ENCODE measurements at places on chromosomes 16 and 17.

DNA sequence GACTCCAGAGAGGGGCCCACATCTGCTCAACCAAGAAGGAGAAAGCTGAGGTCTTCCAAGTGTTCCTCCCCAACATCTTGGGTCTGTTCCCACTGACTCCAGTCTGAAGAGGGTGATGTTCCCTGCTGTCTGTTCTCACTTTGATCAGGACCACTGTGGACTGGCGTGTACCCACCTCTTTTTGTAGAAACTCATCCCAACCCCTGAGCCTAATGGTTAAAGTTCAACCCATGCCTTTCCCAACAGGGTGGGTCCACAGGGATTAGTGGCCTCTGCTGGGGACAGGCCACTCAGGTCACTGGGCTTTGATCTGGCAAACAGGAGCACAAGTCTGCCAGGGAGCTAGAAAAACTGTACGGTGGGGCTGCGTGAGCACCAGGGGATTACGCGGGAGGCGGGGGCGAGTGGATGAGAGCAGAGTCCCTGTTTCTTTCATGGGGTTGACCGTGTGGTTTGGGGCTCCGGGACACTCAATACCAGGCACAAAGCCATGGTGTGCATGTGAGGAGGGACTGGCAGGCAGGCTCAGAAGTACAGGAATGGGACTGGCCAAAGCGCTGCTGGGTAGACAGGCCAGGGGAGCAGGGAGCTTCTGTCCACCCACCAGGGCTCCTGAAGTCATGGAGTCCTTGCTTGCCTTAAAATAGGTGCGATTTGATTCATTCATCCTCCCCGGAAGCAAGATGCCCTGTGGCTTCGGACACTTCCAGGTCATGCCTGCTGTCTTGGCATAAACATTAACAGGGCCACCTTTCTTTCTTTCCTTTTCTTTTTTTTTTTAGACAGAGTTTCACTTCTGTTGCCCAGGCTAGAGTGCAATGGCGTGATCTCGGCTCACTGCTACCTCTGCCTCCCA lies at the start of gene CA5A:
Gene CA5A (minus strand): TSS at position 155 of the 856 bp plus-strand sequence. CDS start 79 bp downstream, at position 76.
- DNase-seq = no peak

DNA sequence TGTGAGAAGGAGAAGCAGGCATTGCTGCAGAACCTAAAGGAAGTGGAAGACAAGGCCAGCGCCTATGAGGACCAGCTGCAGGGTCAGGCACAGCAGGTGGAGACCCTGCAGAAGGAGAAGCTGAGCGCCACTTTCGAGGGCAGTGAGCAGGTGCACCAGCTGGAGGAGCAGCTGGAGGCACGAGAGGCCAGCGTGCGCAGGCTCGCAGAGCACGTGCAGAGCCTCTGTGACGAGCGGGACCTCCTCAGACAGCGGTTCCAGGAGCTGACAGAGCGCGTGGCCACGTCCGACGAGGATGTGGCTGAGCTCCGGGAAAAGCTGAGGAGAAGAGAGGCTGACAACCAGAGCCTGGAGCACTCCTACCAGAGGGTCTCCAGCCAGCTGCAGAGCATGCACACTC lies 41.5 kb downstream of the PLD6 start:
- no peak for DNase-seq

- no peak for DNase-seq
These were observed 37.0 kb downstream of the CUEDC1 start for GRCh38 chr17:57918017-57918895.

GRCh38 chr17:41986634-41987033 lies 20.0 kb downstream of the CNP start:
- DNase-seq = no peak

- DNase-seq = no peak
These were observed 3.2 kb downstream of the PRSS22 start for GRCh38 chr16:2854700-2855309.

DNA sequence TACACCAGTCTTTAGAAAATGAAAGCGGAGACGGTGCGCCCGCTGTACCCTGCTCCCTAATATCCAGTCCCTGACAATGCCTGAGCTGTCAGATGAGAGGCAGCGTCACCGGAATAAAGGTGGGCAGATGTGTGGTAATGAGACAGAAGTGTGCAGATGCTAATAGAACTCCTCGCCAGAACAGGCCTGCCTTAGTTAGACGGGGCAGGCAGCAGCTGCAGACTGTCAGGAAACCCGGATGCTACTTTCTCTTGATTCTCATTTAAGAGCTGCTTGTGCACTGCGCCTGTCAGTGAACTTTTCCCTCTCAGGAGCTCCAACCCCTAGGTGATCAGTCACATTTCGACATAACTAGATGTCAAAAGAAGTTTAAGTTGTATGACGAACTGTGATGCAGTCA lies 221.8 kb upstream of the IRX3 start:
- DNase-seq = no peak

- no peak for DNase-seq
These were observed 2.6 kb downstream of the PCGF2 start for GRCh38 chr17:38745545-38745944.

DNA sequence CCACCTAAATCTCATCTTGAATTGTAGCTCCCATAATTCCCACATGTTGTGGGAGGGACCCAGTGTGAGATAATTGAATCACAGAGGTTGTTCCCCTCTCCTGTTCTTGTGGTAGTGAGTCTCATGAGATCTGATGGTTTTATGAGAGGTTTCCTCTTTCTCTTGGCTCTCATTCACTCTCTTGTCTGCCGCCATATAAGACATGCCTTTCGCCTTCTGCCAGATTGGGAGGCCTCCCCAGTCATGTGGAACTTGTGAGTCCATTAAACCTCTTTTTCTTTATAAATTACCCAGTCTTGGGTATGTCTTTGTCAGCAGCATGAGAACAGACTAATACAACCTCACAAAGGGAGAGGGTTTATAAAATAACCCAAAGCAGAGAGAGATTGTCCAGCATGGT lies 367.4 kb downstream of the SNX29 start:
- DNase-seq = no peak

DNA sequence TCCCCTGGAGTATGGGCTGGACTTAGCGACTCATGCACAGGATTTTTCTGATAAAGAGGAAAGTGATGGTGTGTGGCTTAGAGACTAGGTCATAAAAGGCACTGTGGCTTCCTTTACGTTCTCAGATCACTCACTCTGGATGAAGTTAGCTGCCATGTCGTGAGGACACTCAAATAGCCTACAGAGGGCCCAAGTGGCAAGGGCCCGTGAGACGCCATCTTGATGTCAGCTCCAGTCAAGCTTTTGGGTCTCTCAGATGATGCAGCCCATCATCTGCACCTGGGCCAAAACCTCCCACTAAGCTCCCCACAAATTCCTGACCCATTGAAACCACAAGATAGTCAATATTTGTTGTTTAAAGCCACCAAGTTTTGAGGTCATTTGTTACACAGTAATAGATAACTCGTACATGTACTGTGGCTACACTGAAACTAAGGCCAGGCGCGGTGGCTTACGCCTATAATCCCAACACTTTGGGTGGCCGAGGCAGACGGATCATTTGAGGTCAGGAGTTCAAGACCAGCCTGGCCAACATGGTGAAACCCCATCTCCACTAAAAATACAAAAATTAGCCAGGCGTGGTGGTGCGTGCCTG lies 14.7 kb downstream of the ST6GALNAC2 start:
- DNase-seq = no peak

DNA sequence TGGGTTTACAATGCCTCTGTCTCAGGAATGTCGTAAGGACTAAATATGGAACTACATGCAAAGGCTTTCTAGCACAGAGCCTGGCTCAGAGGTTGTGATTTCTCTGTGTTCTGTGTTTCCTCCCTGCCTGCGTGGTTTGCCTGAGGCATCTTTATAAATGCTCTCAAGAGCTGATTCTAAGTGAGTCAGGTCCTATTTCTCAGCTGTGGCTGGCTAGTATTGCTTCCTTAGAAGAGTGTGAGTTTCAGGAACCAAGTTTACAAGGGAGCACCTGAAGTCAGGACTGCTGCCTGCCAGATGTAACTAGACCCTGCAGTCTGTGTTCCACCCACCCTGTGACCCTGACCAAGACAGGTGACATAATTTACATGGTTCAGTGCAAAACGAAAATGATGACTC lies 8.0 kb upstream of the CCL1 start:
- DNase-seq = no peak

- no peak for DNase-seq
These were observed 11.6 kb upstream of the GP1BA start for GRCh38 chr17:4920351-4921048.

- no peak for DNase-seq
These were observed 19.4 kb downstream of the GNGT2 start for GRCh38 chr17:49190932-49191331.

Measured in stimulated activated CD8-positive, alpha-beta memory T cell treated with anti-CD3 and anti-CD28 coated beads, Interleukin-4, amount 100 ng/mL, for 24 hours (primary cell).